ENCODE measurements at places on chromosomes 3 and 15.
A peak's percentile ranks its signal among the peaks of the same experiment; 100 is the strongest.

GRCh38 chr15:71651750-71652186 is 158.6 kb upstream of the NR2E3 start:
- DNase-seq, result peak; percentile 84

DNA sequence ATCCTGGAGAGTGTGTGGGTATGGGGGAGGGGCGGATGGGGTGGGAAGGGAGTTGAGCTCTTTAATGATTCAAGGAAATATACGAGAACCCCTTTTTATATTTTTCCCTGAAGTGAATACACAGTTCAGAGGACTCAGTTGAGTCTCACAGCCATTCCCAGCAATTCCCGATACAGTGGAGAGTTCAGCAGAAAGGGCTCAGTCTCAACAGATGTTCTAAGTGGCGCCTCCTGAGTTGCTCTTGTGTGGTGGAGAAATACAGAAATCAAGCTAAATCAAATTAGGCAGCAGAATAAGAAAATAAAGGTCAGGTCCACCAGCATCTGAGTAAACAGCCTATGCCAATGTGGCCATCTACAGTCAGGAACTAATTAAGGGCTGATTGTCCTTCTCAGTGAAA is 372.1 kb downstream of the NR2F2 start:
- no peak for DNase-seq

- DNase-seq, result no peak
These were observed 78.2 kb downstream of the SNRK start for GRCh38 chr3:43364494-43364893.

GRCh38 chr15:42141795-42142667 is 14.4 kb downstream of the PLA2G4F start:
- no peak for DNase-seq

DNA sequence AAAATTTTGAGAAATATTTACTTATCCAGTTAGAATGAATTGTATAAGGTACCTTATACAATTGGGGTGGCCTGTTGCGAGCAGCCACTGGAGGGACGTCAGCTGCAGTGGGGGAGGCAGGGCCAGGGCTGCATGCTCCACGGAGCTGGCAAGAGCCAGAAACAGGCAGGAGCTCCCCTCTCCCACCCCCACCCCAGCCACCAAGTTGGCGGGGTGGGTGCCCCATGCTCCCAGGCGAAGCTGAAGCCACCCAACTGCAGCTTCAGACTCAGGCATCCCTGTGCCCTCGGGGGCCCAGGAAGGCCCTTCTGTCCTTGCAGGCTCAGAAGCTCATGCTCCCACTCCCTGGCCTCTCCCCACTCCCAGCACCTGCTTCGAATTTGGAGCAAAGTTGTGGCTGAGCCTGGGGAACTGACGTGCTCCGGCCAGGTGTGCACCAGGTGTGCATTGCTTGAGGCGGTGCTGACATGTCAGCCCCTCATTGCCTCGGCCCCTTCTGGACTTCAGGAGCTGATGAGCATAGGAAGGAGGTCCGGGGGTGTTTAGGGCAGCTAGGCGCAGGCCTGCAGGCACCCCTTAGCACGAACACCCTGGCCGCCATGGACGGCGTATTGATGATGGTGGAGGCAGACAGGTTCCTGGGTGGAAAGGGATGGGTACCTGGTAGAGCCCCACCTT is 743.8 kb upstream of the GBE1 start:
- no peak for DNase-seq

- DNase-seq, result peak; percentile 23
These were observed 190.7 kb upstream of the CTDSPL start for GRCh38 chr3:37670961-37671483.

DNA sequence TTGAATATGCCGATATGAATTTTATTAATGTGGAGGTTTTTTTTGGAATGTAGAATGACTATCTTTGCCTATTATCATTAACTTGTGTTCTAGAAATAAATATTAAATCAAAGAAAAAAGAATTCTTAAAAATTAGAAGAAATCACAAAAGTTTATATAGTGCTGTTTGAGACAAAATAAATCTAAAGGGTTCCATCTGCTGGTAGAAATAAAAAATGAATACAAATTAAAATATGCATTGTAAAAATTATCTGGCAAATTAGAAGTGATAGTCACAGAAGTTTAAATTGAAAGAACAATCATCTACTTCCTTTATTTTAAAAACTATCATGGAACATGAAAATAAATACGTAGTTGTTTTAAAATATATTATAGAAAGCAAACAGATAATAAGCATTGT is 22.7 kb upstream of the ZBTB20 start:
- no peak for DNase-seq

DNA sequence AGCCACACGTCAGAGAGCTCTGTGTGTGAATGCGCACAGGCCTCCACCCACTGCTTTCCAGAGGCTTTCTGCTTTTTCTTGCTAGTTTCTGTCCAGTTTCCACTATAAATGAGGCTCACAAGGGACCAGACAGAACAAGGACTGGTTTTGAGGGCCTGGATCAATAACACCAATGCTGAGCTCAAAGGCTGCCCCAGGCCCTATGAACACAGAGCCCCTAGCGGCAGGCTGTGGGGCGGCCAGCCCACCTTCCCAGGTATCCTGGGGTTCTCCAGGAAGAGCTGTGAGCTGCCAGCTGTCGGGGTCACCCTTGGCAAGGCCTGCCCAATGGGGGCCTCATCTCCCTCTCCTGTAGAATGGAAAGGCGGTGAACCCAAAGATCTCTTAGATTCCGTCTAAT is 2.2 kb upstream of the ITIH3 start:
- no peak for DNase-seq
